ENCODE measurements at places on chromosomes 2 and 18.

- DNase-seq = no peak
Measured at GRCh38 chr2:29526587-29527586, 394.5 kb downstream of the ALK start.

DNA sequence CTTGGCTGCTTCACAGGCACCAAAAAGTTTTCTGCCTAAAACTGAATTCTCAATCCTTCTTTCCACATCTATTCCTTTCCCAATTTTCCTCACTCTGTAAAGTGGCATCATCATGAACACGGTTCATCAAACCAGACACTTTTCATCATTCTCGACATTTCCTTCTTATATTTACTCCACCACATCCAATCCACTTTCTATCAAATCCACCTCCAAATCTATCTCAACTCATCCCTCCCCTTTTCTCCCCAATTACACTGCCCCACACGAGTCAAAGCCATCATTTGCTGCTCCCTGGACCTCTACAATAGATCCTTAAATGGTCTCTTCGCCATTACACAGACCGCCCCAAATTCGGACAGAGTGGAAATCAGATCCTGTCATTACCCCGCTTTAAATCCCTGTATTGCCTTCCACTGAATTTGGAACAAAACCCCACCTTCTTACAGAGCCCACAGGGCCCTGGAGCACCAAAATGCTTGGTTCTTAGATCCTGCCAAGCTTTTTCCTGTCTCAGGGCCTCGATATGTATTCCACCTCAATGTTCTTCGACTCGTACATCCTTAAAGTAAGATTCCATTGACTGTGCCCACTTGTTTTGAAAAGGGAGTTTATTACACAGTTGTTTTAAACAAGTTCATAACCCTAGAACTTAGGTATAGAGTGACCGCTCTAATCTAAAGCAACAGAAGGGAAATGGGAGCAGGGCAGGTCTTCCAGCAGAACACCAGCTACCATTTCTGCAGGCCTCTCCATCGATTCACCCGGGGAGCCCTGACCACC is 856 bp downstream of the ACAA2 start:
- DNase-seq = no peak

DNA sequence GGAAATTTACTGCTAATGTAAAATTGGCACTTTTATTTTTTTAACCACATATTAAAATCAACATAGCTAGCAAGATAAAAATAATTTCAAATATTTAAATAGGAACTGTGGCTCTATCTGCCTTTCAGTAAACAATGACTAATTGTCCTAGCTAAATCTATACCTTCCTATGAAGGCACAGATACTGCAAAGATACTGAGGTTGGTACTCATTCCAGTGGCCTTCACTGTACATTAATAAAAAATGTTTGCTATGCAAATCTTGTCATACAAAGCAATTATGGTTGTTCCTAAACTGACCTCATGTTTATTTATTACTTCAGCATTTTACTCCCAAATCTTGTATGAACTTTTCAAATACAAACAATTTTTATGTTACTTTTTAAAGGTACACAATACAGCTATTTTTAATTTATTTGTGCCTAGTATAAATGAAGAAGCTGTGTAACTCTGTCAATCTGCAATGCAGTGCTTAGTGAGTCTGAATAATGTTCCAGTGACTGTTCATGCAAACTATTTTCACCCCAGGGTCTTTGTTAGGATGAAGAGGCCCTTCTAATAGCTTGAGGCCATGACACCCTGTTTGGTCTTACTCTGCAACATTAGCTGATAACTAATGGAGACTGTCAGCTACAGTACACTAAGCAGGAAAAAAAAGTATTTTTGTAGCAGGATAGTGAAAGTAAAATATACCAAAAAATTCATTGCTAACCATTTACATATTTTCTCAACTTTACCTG is 9.3 kb upstream of the ERBB4 start:
- DNase-seq = no peak

DNA sequence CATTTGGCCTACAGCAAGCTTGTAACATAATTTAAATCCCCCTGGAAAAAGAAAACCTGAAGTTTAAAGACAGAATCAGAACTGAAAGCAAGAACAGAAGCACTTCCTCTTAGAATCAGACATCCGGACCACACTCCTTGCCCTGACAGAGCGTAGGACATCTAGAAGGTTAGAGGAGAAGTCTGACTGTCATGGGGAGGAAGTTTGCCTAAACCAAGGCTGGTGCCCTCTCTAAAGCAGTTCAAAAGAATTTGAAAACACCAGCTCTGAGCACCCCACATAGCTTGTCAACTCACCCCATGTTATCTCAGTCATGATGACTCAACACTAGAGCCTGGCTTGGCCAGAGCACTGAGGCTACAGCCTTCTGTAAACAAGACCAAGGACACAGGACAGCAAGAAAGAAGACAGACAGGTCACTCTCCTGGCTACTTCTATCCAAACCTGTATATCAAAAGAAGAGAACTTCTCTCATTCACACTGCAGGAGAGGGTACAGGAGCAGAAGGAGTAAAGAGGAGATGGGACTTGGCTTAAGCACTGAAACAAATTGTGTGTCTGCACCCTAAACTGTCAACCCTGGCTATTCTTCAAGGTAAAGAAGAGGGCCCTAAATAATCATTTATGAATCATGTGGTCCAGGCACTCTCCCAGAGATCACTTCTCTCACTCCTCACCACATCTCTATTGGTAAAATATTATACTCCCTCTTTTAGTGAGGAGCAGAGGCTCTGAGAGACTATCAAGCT is 198.6 kb downstream of the MEMO1 start:
- DNase-seq = peak; percentile 6

- DNase-seq = no peak
Measured at GRCh38 chr2:42101206-42102023, 53.6 kb downstream of the PKDCC start.

GRCh38 chr18:60675801-60676200 is 303.2 kb upstream of the MC4R start:
- peak; percentile 7 for DNase-seq

DNA sequence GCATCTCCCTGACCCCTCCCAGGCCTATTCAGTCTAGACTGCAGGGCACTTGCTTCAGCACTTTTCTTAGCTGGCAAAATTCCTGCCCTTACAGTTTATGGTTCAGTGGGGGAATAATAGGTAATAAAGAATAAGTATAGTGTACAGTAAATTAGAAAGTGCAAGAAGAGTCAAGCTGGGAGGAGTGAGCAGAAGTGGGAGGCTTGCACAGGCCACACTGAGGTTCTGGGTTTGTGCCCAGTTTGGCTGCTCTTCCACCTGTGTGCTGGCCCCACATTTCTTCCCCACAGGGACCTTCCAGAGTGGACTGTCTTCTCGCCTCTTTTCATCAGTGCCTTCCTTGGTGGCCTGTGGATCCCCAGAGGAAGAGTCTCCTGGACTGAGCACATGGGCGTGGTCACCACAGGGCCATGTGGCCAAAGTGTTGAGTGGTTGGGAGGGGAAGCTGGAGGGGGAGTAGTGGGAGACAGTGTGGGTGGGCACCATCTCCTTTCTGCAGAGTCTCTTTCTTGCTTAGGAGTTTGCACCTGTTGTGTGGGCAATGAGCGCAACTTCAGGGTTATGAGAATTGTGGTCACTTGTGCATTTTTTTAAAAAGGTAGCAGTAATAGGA is 128.6 kb upstream of the ZSWIM2 start:
- DNase-seq = no peak

DNA sequence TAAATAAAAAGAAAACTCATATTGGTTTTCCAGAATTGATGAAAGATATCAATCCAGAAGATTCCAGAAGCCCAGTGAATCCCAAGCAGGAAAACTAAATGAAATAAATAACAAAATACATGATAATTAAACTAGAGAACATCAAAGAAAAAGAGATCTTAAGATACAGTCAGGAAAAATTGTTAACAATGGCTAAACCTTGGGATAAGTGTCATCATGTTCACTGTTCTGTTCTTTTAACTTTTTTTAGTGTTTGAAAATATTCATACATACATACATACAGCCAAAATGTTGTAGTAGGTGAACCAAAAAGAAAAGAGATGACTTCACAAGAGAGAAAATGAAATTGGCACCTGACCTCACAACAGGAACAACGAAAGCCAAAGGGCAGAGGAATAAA is 72.2 kb upstream of the MYCN start:
- DNase-seq = no peak

- no peak for DNase-seq
Measured at GRCh38 chr2:237878-238277, 26.0 kb downstream of the SH3YL1 start.

GRCh38 chr2:231605607-231606091 is 13.0 kb downstream of the TEX44 start:
- DNase-seq = peak; percentile 67

- no peak for DNase-seq
Measured at GRCh38 chr2:67896076-67896475, 166.7 kb downstream of the C1D start.

DNA sequence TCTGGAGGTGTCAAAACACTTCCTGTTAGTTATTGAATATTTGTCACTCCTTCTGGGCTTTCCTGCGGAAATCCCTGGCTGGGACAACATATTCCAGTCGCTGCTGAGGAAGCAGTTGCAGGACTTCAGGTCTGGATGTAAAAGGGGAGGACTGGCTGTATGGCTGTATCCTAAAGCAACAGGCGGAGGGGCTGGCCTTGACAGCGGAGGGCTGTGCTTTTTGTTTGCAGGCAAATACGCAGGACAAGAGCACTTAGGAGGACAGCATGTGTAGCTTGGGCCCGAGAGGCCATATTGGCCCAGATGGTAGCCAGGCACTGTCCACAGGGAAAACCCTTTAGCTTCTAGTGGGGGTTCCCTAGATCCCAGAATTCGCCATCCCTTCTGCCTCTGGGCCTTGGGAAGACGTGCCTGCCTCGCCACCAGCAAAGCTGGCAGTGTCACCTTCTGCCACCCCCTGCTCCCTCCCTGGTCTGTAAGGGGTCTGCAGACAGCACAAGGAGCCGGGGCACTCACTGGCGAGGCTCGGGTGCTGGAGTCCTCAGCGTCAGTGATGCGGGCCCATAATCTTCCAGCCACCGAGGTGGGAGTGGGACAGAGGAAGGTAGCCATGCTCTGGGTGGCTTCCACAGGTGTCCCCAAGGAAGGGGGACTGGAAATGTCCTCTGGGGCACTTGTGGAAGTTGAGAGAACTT is 6.7 kb downstream of the NPPC start:
- DNase-seq = no peak

- no peak for DNase-seq
Measured at GRCh38 chr2:108594132-108594981, 60.1 kb downstream of the LIMS1 start.

GRCh38 chr2:120739438-120740090 is 3.9 kb downstream of the GLI2 start:
- no peak for DNase-seq

GRCh38 chr2:53104263-53104662 is 663.3 kb upstream of the CHAC2 start:
- peak; percentile 16 for DNase-seq

DNA sequence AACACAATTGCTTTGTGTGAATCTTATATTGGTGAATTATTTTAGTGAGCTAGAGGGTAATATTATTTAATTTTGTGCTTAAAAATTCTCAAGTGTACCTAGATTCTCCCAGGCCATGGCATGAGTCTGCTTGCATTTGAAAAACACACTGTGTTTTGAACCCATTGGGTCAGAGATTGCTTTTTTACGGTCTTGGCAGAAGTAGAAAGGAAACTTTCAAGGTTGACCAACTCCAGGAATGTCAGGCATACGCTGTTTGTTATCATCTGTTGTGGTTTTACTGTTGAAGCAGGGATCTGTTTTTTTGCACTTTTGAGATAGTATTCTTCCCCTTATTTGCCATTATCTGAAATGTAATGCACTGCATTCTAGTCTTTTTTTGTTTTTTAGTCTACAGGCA is 377.4 kb downstream of the RPRM start:
- no peak for DNase-seq

GRCh38 chr2:9262671-9263171 is 56.1 kb downstream of the ASAP2 start:
- no peak for DNase-seq
